A549 treated with AZD2906 at 1 μM for 4 hours (cell line): ENCODE measurements at places on chromosomes 2 and 18. TPM values are rescaled to one million over a fixed set of nuclear protein-coding genes. Genes with fewer than 3 reads are reported as not detected.

Gene ASB18
- total RNA-seq, result not detected in 5 replicates

Gene BMP10
- not detected in 5 replicates for total RNA-seq

Gene STK25
- total RNA-seq, result 101 to 117 TPM (median 112 TPM) in 5 replicates

Gene CMPK2
- total RNA-seq, result 0.34 to 1.4 TPM (median 0.46 TPM) in 5 replicates

Gene LDAH
- total RNA-seq, result 16.4 to 20.6 TPM (median 18.1 TPM) in 5 replicates

Gene RBMS1
- total RNA-seq, result 46.8 to 55.8 TPM (median 51.8 TPM) in 5 replicates

Gene SERPINB7
- 1.6 to 3.0 TPM (median 2.2 TPM) in 5 replicates for total RNA-seq

Gene TMEM185B
- 44.4 to 50.6 TPM (median 47.3 TPM) in 5 replicates for total RNA-seq

Gene CHRND
- not detected in 5 replicates for total RNA-seq

Gene HOXD11
- total RNA-seq, result 5.2 to 6.9 TPM (median 6.5 TPM) in 5 replicates

Gene IL1R1
- total RNA-seq, result 40.1 to 55.7 TPM (median 47.1 TPM) in 5 replicates

Gene ALPP
- 16.1 to 18.1 TPM (median 16.2 TPM) in 5 replicates for total RNA-seq

Gene TANK
- 26.7 to 45.9 TPM (median 30.2 TPM) in 5 replicates for total RNA-seq

Gene ESPNL
- total RNA-seq, result 0.07 to 0.22 TPM (median 0.14 TPM) in 5 replicates

Gene IL18R1
- total RNA-seq, result 1.0 to 1.4 TPM (median 1.4 TPM) in 5 replicates

Gene WDPCP
- 3.5 to 5.0 TPM (median 3.6 TPM) in 5 replicates for total RNA-seq

Gene G6PC2
- total RNA-seq, result not detected in 5 replicates

Gene LINC00305
- not detected in 5 replicates for total RNA-seq

Gene LRATD1
- 0.09 to 0.17 TPM (median 0.14 TPM) in 5 replicates for total RNA-seq

Gene ERFE
- total RNA-seq, result 5.8 to 8.7 TPM (median 7.8 TPM) in 5 replicates

Gene ARHGAP28
- total RNA-seq, result 0.09 to 0.17 TPM (median 0.13 TPM) in 4 of 5 replicates, not detected in the other

Gene SERPINB12
- total RNA-seq, result not detected in 5 replicates

Gene IL1F10
- total RNA-seq, result 0.09 to 0.24 TPM in 2 of 5 replicates, not detected in the others

Gene RTTN
- 4.2 to 5.3 TPM (median 5.1 TPM) in 5 replicates for total RNA-seq

Gene VWC2L
- not detected in 5 replicates for total RNA-seq

Gene M1AP
- total RNA-seq, result not detected in 5 replicates

Gene FBXO48
- 0.40 to 0.61 TPM (median 0.56 TPM) in 5 replicates for total RNA-seq
